SK-N-SH (cell line): ENCODE measurements at places on chromosomes 6 and 20.

DNA sequence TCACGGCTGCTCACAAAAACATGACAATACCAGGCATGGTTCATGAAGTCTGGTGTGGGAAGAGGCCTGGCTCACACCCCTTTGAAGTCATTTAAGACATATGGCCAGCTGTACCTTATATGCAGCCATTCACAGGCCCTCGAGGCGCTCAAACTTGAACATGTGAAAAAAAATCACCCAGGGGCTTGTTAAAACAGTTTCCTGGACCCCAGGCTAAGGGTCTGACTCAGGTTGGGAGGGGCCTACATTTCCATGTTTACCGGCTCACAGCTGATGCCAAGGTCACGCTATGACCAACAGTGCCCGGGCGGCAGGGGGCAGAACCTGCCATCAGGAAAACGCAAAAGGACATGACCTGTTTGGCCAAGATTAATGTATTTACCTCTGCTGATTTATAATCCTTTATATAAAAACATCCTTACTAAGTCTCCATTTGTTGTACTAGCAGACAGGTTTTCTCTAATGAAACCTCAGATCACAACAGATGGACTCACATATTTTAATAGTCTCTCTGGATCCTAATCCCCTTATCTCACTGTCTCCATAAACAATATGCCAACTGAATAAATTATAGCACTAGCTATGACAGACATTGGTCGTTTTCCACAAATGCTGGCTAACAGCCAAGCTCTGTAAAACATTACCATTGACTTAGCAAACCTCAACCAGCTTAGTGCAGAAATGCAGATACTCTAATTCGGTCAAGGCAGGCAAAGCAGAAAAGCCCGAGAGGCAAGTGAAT lies 19.9 kb downstream of the EZR start:
- peak; percentile 72 for DNase-seq

DNA sequence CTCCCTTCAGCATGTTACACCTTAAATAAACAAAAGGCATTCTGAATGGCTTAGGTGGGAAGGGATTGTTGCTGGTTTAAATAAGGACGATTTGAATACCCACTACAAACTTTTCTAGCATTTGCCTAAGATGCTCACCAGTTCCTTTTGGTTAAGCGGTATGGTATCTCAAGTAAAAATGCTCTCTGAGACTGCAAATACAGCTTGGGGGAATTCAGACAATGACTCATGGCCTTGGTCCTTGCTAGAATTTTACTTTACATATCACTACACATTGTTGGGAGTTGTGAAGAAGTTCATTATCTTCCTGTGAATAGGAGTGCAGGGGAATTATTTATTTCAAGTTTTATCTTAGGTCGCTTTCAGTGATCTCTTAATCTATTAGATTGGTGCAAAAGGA lies 670.7 kb downstream of the UTRN start:
- no peak for DNase-seq

- peak; percentile 93 for DNase-seq
Observed at GRCh38 chr20:32819992-32820697, 391 bp downstream of the MAPRE1 start.

DNA sequence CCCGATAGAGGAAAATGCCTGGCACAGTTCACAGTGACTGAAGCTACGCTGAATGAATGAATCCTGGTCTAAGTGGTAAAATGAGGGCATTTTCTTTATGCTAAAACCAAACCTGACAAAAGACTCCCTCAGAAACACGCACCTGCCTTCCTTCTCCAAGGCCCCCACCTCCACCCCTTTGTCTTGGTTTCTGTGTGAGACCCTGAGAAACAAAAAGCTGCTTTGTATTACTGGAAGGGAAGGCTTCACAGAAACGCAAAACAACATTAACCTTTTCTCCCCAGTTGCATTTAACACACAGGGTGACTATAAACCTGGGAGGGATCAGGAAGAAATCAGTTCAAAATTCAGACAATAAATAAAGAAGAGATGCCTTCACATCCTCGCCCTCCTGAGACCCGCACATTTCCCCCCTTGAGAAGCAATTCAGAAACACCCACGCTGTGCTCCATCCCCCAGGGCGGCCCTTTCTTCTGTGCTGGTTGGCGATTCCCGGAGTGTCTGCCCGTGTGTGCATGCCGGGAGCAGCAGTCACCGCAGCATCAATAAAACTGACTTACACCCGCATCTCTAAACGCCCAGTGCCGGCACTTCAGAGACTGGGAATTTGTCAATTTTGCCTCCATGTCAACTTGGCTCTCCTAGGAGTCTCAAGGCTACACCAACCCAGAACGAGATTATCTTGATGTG lies 67.2 kb upstream of the TRAF3IP2 start:
- no peak for DNase-seq

DNA sequence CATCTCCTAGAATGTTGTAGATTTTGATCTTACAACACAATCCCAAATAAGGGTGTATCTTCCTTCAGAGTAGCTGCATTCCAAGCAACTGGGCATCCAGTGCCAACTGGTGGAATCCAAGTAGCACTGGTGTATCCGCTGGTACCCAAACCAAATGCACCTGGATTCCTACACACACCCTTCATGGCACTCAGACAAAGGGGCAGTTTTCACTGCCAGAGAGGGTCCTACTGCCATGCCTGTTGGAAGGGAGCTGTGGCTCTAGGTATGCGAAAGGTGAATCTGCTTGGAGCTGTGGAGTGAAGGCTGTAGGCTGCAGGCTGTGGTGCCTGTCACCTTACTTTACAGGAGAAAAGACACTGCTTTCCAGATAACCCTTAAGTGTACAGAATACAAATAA lies 17.0 kb upstream of the CLDN20 start:
- DNase-seq: no peak

DNA sequence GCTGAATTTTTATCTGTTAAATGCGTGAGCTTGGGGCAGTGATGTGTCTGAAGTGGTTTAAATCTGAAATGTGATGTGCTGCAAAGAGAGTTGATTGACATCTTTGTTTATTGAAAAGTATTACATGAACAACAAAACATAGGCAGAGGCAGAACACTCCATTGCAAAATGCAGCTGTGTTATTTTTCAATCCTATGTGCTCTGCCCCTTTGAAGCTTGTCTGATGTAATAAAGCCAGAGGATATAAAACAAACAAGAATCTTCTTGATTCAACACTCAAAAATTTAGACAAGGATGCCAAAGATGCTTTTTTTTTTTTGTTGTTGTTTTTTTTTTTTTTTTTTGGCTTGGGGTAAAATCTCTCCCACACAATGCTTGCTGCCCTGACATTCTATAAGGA lies 482.4 kb upstream of the MMS22L start:
- DNase-seq: no peak

DNA sequence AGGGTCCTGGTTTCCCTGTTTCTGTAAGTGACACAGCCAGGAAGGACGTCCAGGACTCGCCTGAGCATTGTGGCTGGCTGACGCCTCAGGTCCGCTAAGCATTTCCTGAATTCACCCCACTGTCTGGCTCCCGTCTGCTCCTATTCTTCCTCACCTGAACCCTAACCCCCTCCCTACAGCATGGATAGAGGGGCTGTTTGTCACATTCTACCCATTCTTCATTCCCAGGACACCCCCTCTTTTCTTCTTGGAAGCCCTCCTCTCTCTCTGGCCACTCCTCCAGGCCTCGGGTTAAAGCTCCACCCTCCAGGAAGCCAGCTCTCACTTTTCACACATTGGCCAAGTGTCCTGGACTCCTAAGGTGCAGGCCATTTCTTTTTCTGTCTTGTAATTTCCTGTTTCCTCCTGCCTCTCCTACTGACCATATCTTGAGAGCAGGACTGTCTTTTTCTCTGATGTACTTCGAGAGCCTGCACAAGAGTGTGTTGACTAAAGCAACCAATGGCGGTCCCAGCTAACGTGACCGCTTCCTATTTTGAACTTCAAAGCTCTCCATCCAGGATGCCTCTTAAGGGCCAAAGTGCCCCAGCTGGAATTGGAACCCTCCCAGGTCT lies 24.2 kb upstream of the MYMX start:
- DNase-seq: no peak

- no peak for DNase-seq
Observed at GRCh38 chr6:68868646-68869045, 233.6 kb downstream of the ADGRB3 start.

- DNase-seq: no peak
Observed at GRCh38 chr20:19527509-19527908, 230.5 kb upstream of the RIN2 start.

DNA sequence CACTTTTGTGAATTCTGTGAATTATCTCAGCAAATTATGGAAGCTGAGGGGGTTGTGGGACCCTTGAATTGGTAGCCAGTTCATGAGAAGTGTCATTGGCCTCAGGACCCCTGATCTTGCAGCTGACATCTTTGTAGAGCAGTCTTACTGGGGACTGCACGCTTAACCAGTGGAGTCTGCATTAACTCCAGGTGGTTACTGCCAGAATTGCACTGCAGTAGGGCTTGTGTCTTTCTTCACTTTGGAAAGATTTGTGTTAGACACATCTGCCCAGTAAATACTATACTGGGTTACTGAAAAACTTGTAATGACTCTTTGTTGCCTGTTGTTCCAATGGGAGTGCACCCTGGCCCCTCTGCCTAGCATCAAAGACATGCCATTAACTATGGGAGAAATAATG lies 21.2 kb upstream of the CDKN1A start:
- DNase-seq: no peak

- DNase-seq: no peak
Observed at GRCh38 chr20:24314053-24314452, 155.4 kb upstream of the SYNDIG1 start.

DNA sequence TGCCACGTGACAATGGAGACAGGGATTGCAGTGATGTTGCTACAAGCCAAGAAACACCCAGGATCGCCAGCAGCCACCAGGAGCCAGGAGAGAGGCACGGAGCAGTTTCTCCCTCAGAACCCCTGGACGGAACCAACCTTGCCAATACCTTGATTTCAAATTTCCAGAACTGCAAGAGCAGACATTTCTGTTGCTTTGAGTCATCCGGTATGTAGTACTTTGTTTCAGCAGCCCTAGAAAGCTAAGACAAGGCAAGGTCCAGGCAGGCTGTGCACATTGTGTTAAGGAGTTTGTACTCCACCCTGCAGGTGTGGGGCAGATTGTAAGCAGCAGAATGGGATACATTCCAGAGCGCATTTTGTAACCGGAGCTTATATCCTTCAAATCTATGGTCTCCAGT lies 48.3 kb downstream of the TRERF1 start:
- DNase-seq: no peak

- no peak for DNase-seq
Observed at GRCh38 chr20:60648556-60648955, 603.5 kb upstream of the CDH4 start.

DNA sequence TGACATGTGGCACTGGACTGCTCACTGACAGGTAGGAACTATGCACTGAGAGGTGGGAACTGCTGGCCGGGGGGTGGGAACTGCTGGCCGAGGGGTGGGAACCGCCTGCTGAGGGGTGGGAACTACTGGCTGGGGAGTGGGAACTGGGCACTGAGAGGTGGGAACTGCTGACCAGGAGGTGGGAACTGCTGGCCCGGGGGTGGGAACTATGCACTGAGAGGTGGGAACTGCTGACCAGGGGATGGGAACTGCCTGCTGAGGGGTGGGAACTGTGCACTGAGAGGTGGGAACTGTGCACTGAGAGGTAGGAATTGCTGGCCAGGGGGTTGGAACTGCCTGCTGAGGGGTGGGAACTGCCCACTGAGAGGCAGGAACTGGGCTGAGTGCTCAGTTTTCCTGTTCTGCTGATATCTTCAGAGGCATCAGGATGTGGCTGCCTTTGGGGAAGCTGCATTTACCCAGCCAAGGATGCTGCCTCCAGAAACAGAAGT lies 90.2 kb downstream of the THBS2 start:
- peak; percentile 22 for DNase-seq

DNA sequence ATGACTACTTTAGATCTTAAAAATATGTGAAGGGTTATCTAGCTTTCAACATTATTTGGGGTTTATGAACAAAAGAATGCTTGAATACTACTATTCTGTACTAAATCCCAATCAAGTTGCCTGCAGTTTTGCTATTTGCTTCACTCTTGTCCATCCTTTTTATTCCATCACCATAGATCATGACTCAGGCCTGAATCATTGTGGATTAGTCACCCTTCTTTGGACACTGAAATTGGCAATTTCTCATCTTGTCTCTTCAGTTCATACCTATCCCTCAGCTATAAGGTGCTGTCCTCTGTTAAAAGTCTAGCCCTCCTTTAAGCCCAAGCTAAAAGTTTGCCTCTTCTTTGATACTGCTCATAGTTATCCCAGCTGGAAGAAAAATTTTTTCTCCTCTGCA lies 199.1 kb downstream of the CENPW start:
- DNase-seq: no peak

DNA sequence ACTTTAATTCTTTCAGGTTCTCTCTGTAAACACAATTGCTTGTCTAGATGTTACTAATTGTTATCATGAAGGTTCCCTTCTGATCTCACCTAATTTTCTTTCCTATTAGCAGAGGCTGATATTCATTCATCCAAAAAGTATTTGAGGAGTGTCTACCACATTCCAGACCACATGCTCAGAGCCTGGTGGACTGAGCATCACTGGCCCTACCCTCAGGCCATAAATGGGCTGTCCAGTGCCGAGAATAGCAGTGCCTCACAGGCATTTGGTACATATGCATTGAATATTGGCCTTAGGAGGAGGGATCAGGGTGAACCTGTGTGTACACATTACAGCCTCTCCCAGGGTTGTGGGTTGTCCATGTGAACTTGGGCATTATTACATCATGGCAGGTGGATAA lies 40.4 kb upstream of the PRELID3B start:
- no peak for DNase-seq

- no peak for DNase-seq
Observed at GRCh38 chr20:23106271-23106851, 20.2 kb upstream of the CD93 start.

- DNase-seq: no peak
Observed at GRCh38 chr6:84953111-84953755, 188.8 kb upstream of the TBX18 start.

GRCh38 chr6:14796974-14797762 lies 448.7 kb upstream of the JARID2 start:
- no peak for DNase-seq

DNA sequence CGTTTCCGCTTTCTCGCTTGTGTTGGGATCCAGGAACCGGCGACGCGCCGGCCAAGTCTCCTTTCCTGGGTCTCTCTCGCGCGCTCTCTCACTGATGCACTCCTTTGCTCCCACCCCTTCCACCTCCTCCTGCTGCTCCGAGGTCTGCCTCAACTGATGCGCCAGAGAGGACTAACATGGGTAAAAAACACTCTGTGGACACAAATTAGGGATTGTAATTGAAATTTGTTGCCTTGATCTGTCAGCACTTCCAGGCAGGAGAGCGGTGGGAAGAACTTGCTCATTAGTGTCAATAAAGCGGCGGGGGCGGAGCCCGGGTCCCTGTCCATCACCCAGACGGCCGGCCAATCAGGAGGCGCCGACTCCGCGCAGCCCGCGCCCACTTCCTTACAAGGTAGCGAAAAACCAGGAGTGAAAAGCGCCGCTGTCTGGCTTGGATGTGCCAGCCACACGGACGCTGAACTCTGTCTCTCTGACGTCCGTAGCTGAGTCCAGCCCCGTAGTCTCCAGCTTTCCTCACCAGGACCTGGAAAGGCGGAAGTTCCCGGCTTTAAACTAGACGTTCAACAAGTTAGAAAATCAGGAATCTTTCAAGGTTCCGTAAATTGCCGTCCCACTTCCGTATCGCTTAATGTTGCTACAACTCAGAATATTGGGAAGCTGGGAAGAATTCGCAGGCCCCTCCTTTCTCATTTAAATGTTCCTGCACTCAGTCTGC lies at the start of gene TBX18:
TSS of gene TBX18 (minus strand) at position 267 of the 718 bp plus-strand sequence. CDS start 417 bp downstream, outside the sequence.
- DNase-seq: peak; percentile 85
